NCI-H1930 (cell line): ENCODE measurements at places on chromosomes 6 and 20.

DNA sequence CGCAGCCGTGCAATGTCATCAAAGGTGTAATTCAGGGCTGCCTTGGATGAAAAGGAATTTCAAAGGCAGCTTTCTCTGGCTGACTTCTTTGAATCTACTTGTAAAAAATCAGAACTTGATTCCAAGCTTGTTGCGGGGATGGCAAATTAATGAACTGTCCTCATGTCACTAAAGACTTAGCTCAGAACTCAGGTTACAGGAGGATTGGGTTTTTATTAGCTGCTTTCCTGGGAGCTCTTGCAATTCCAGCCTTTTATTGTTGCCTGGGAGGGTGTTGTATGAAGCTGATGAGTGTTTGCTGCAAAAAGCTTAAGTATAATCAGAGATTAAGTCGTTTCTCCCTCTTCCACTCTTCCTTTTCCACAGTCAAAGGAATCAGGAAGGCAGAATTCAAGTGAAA is 113.0 kb upstream of the CDH4 start:
- DNase-seq, result no peak

GRCh38 chr6:149974825-149975224 is 11.1 kb downstream of the ULBP1 start:
- DNase-seq, result no peak

- no peak for DNase-seq
Observed at GRCh38 chr20:20233041-20233514, 134.8 kb upstream of the INSM1 start.

DNA sequence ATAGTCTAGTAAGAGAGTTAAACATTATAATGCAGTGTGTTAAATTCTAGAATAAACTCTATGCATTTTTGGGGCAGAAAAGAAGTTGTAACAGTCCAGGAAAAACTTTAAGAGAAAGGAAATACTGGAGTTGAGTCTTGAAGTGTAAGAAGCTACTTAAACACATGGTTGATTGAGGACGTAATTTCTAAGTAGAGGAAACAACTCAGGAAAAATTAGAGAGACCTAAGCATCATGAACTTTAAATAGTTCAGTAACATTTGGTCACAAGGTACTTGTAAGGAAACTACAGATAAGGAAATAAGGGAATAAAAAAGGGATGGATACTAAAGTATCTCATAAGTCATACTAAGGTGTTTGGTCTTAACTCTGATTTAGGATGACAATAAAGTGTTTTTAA is 4.7 kb upstream of the TRDN start:
- no peak for DNase-seq

DNA sequence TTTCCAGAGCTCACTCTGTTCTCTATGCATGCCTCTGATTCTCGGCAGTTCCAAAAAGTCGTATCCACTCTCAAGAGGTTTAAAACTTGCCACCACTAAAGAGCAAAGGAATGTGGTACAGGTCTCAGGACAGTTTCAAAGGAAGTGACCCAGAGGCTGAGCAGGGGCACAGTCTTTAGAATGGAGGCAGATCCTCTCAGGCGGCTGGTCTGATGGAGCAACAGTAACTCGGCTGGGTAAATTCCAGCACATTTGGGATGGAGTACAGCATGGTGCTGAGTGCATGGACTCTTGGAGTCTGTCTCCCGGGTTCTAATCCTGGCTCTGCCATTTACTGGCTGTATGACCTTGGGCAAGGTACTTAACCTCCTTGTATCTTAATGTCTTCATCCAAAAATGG is 88.1 kb upstream of the BACH2 start:
- no peak for DNase-seq
